ENCODE measurements at places on chromosomes 4 and X.

DNA sequence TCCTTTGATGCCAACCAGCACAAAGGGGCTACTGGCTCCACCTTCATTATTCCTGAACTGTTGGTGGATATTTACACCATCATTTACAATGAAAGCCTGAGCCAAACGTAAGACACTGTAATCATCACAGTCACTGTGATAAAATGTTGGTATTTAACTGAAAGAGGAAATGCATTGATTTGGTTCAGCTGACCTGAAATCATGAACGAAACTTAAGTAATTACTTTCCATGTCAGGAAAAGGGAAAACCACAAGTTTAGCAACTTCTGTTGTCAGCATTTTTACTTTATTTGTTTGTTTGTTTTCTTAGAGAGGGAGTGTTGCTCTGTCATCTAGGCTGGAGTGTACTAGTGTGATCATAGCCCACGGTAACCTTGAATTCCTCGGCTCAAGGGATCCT is 247.8 kb upstream of the FAM47A start:
- no peak for DNase-seq

- no peak for DNase-seq
These were observed 2068.9 kb downstream of the PCDH7 start for GRCh38 chr4:32789026-32789608.

DNA sequence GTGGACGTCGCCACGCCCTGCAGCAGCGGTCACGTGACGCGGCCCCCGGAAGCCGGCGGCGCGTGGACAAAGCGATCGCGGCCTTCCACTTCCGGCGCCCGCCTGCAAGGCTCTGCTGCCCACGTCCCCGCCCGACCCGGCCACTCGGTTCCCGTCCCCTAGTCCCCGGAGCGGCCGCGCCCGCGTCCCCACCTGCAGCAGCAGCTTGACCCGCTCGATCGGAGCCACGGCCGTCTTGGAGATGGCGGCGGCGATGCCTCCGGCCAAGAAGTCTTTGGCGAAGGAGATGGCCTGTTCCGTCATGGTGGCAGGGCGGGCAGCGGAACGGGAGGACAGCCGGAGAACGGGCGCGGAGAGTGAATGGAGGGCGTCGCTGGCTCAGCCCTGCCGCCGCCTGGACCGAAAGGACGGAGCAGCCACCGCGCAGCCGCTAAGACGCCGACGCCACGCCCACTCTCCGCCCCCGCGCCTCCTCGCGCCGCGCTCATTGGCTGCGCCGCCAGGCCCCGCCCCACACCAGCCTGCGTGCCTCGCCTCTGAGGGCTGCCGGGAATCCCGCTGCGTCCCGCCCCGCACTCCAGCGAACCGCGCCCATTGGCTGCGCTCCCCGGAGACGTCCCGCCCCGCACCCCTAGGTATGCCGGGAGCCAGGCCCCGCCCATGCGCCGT is at the start of gene SLC25A6:
TSS of gene SLC25A6 (minus strand) at position 407 of the 669 bp plus-strand sequence. CDS start at position 303, 104 bp downstream.
- no peak for DNase-seq

DNA sequence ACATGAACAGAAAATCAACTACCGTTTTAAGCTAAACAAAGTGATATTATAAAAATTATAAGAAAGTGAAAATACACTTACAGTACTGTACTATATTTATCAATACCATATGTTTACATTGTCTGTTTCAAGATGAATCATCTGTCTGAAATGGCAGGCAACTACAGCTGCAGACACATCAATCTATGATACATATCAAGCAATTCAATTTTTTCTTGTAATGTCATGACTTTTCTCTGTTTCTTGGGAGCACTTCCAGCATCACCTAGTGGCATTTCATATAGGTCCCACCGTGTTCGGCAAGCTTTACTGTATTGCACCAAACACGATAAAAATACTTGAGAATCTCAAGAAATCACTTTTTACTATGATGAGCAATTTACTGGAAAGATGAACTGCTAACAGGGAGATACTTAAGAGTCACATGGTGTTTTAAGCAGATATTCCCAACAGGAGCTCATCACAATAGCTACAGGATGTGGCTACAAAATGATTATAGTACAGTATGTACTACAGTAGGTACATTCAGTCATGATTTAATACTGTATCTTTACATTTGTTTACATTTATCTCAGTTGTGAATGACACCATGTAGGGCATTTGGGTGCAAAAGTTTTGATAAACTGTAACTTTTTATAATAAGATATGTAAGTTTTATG is 207.4 kb downstream of the ADAM29 start:
- no peak for DNase-seq

DNA sequence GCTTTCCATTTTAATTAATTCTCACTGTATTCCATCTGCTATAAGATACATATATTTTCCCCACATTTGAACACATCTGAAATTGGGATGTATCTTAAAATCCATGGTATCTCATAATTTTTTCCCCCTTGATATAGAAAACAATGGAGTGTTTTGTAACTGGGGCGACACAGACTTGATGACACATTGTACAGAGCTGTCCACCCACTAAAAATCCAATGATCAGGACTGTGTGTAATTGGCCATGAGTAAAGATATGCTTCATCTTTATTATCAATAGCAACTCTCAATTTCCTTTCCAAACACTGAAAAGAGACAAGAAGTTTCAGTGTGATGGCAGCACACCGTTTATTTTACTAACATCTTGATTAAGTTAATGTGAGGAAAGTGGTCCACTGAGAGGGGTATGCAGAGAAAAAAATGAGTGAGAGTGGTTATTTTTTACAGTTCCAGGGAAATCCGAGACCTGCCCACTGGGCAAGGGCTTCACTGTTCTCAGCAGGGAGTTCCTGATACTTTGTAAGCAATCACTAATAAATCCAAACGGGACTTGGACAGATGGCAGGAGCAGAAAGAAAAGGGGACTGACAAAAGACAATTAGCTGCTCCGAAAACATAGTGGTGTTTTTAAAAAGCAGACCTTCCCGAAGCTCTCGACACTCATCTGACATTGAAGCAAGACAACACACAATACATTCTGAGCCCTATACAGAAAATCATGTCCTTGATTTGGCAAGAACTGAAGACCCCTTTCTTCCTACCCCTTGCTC is 149.4 kb downstream of the TSPAN5 start:
- DNase-seq, result no peak

DNA sequence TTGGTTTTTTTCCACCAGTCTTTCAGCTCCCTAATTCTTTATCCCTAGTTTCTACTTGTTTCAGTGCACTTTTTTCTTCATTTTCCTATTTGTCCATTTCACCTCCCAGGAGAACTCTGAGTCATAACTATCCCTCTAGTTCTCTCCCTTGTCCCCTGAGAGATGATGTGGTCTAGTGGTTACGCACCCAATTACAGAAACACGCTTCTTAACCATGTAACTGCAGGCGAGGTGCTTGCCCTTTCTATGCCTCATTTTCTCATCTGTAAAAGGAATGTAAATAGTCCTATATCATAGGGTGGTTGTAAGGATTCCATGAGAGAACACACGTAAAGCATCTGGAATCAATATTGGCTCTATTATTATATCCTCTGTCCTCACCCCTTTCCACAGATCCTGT is 8.8 kb upstream of the GRPR start:
- no peak for DNase-seq

- no peak for DNase-seq
These were observed 137.8 kb downstream of the UCHL1 start for GRCh38 chr4:41394481-41394894.

- DNase-seq, result no peak
These were observed 176.0 kb downstream of the COX18 start for GRCh38 chr4:72893354-72894066.

DNA sequence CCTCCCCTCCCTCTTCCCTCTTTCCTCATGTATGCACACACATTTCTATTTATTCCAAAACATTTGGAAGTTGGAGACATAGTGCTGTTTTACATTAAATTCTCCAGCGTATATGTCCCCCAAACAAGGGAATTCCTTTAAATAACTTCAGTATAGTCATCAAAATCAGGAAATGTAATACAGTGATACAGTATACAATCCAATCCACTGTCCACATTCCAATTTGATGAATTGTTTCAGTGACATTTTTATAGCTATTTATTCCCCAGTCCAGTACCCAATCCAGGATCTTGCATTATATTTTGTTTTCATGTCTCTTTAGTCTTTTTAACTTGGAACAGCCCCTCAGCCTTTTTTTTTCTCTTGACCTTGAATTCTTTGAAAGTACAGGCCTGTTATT is 233.0 kb downstream of the DKK2 start:
- DNase-seq, result no peak

DNA sequence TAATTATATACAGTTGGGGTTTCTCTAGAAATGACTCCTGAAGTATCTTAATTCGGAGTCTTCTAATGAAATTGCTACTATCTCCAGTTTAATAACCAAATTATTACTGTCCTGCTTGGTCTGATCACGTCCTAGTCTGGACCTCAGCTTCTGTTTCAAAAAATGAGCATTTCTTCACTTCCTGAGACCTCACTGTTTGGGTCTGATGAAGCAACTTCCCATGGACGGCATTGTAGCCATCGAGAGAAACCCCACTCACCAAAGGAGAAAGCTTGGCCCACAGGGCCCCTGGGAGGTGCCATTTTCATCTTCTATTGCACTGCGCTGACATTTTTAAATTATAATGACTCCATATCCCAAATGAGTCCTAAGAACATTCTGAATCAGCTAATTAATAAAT is 178.0 kb downstream of the MGST2 start:
- no peak for DNase-seq

- no peak for DNase-seq
These were observed 101.7 kb downstream of the CHIC2 start for GRCh38 chr4:53962516-53963225.

DNA sequence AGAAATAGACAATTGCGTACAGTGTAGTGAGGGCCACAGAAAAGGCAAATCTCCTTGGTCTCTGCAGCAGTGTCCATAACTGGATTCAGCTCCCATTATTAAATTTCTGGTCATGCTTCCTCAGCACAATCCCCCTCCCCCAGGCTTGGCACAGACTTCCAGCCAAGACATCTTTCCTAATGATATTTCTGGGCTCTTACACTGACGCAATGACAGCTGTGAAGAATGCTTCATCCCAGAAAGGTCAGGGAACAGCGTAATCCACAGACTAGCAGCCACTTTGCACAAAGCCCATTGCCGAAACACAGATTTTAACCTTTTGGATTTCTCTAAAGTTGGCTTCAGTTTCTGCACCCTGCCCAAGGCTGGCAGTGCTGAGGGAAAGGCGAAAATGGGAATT is 597.6 kb upstream of the CPEB2 start:
- no peak for DNase-seq

- DNase-seq, result no peak
These were observed 21.2 kb upstream of the UGT8 start for GRCh38 chr4:114577386-114577785.

- DNase-seq, result no peak
These were observed 120.3 kb upstream of the AFF2 start for GRCh38 chrX:148380107-148380506.

DNA sequence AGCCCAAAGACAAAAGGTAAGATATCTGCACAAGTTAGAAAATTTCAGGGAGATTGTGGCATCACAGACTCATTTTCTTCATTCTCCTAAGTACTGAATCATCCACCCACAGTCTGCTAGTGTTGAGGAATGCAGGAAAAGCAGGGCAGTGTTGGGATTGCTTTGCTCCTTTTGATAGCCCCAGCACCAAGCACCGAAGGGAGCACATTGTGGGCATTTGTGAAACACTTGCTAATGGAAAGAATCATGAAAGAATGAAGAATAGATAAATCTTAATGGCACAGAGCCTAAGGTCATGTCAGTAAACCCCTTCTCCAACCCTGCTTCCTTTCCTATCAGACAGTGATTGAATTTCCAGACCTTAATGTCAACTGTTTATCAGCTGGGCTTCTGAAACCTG is 103.1 kb upstream of the GPRIN3 start:
- DNase-seq, result no peak

- no peak for DNase-seq
These were observed 2.1 kb downstream of the ANOS1 start for GRCh38 chrX:8729811-8730210.

DNA sequence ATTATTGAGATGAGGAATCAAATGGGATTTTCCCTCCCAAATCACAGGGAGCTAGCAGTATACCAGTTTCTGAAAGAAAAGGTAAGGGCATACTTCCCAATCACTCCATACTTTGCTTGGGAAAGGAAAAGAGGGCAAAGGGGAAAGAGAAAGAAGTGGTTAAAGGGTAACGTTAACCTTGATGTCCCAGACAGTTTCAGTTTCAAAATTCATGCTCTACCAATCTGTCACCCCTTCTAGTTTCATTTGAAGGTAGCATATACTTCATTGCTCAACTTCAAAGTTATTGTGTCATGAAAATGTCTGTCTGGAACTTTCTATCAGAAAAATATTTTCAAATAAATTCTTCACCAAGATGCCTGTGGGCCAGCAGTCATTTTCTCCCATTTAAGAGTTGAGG is 16.0 kb downstream of the TNMD start:
- no peak for DNase-seq

GRCh38 chrX:75596178-75596577 is 73.3 kb upstream of the ZDHHC15 start:
- DNase-seq, result no peak

DNA sequence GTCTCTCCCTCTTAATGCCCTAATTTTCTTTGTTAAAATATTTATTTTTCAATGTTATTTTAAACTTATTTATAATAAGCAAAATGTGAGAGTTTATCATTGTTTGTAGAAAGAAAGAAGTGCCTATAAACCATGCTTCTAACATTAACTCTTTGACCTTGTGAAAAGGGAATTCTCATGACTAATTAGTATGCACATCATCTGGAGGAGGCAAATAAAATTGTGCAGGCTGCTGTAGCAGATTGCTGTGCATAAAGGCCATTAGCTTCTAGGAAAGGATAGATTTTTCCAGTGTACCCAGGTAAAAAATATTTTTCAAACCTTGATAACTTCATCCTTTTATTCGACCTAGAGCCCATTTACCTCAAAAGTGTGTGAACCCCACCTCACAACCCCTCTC is 84.6 kb upstream of the GUCY1A1 start:
- no peak for DNase-seq

DNA sequence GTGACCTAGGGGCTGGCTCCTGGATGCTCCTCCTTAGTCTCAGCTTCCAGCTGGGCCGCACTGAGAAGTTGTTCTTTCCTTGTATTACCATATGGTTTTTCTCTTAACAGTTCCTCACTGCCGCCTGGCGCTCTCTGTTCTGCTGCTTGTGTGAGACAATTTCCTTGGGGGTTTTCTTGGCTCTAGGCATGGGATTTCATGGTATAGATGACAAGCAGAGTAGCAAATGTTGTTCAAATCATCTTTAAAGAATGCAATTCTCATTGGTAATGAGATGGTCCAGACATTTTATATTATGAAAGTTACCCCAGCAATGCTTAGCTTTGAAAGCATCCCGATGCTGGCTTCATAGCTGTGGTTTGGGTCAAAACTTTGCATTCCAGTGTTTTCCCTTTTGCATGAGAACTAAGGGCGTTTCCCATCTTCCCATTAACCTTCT is 37.6 kb downstream of the SEPTIN11 start:
- DNase-seq, result no peak

- no peak for DNase-seq
These were observed 93.8 kb downstream of the INPP4B start for GRCh38 chr4:142752202-142752786.

- DNase-seq, result no peak
These were observed 194.4 kb upstream of the LDB2 start for GRCh38 chr4:17092736-17093437.

GRCh38 chr4:8594097-8595038 is 1.8 kb downstream of the CPZ start:
- no peak for DNase-seq
